ENCODE measurements at places on chromosomes 4 and X. TPM values are rescaled to one million over a fixed set of nuclear protein-coding genes. Genes with fewer than 3 reads are reported as not detected.

GRCh38 chrX:47311932-47312774, 58.2 kb upstream of the ZNF157 start:
- H3K4me1 ChIP-seq: peaks cover 13% of the 10 kb centered on the region
- no peak overlapping the region for H3K27ac ChIP-seq
- no peaks in the 10 kb centered on the region for H3K27me3 ChIP-seq
- DNase-seq: peak; percentile 45

- no peak overlapping the region for H3K4me3 ChIP-seq
- no peaks in the 10 kb centered on the region for H3K27me3 ChIP-seq
- DNase-seq: no peak
- H3K27ac ChIP-seq: no peak overlapping the region
- H3K36me3 ChIP-seq: peaks cover 43% of the 10 kb centered on the region
Measured at GRCh38 chrX:133923113-133923512, 62.3 kb downstream of the GPC3 start.

DNA sequence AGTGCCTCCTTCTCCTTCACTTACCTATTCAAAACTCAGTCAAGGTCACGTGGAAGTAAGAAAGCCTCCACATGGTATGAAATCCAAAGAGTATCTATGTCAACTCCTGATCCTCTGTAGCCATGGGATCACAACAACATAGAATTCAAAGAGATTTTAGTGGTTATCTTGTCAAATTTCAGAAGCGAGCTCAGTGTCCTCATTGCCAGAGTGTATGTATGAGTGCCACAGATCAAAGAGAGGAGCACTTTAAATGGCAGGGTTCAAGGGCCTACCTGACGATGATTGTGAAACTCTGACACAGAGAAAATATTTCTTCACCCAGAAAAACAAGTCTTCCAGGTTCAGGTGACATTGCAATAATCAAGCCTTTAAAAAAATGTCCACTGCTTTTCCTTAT, 1.2 kb upstream of the ACE2 start:
- H3K4me1 ChIP-seq: peaks cover 57% of the 10 kb centered on the region
- DNase-seq: peak; percentile 83
- H3K36me3 ChIP-seq: no peaks in the 10 kb centered on the region
- no peaks in the 10 kb centered on the region for H3K27me3 ChIP-seq
- no peak overlapping the region for H3K4me3 ChIP-seq

DNA sequence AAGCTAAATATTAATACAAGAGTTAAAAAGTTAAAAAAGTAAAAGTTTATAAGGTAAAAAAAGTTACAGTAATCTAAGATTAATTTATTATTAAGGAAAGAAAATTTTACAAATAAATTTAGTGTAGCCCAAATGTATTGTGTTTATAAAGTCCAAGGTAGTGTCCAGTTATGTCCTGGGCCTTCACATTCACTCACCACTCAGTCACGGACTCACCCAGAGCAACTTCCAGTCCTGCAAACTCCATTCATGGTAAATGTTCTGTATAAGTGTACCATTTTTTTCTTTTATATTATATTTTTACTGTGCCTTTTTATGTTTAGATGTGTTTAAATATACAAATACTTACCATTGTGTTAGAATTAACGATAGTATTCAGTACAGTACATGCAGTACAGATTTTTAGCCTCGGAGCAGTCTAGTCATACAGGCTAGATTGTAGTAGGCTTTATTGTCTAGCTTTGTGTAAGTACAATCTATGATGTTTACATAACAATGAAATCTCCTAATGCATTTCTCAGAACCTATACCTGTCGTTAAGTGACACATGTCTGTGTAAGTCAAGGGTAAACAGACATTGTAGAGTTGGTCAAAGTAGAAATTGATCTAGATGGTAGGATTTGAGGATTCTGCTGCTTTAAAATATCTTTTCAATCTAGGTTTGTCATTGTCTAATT, 197.7 kb downstream of the GC start:
- no peaks in the 10 kb centered on the region for H3K36me3 ChIP-seq
- no peak overlapping the region for H3K27ac ChIP-seq
- H3K4me3 ChIP-seq: no peak overlapping the region
- H3K4me1 ChIP-seq: no peaks in the 10 kb centered on the region
- no peaks in the 10 kb centered on the region for H3K27me3 ChIP-seq

DNA sequence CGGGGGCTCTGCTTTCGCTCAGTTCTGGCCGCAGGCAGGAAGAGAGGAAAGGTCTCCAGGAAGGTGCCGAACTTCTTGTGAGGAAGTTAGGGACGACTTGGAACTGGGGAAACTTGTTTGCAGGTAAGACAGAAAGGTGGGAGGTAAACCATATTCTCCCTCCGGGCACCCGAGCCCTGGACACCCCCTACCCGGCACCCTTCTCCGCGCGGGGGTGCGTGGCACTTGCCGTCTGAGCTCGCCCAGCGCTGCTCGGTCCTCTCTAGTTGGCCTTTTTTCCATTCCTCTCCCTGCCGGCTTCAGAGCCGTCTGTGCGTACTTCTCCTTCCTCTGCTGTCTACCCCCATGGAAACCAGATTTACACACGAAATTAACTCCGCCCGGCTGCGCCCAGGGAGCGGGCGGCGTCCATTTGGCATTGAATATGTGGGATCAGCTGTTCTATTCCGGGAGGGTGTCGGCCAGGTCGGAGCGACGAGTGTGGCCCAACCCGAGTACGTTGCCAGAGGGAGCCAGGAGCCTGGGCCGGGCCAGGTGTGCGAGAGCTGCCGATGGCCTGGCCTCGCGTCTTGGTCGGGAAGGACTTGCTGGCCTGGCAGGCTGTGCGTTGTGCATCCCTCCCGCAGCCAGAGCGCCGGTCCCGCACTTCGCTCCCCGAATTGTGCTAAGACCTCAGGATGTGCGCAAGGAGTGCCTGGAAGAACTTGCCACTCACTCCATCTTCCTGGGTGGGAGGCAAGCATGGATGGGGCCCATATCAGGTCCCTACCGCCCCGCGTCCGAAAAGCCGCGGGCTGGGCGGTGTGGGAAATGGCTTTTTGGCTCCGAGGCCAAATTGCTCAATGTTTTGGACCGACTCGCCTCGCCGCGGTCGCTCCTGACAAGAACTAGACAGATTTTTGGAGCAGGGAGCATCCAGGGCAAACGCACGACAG, 1.7 kb downstream of the PDGFRA start:
- peak overlapping the region; percentile 33 for H3K4me3 ChIP-seq
- H3K36me3 ChIP-seq: no peaks in the 10 kb centered on the region
- peaks cover 17% of the 10 kb centered on the region for H3K27me3 ChIP-seq
- H3K4me1 ChIP-seq: peaks cover 45% of the 10 kb centered on the region

GRCh38 chr4:127045861-127046260, 586.9 kb upstream of the INTU start:
- H3K27me3 ChIP-seq: no peaks in the 10 kb centered on the region
- no peak overlapping the region for H3K4me3 ChIP-seq
- no peaks in the 10 kb centered on the region for H3K4me1 ChIP-seq
- H3K27ac ChIP-seq: no peak overlapping the region
- DNase-seq: no peak
- H3K36me3 ChIP-seq: no peaks in the 10 kb centered on the region

The WDFY3 gene
- 30.8 TPM for total RNA-seq
